Activated CD4-positive, alpha-beta T cell treated with anti-CD3 and anti-CD28 coated beads, Interleukin-2, Interleukin-4, amounts not matched to agents 100 ng/mL and 50 ng/mL, durations not matched to agents 16 hours and 8 hours (primary cell): ENCODE measurements at places on chromosomes 7 and 10.

DNA sequence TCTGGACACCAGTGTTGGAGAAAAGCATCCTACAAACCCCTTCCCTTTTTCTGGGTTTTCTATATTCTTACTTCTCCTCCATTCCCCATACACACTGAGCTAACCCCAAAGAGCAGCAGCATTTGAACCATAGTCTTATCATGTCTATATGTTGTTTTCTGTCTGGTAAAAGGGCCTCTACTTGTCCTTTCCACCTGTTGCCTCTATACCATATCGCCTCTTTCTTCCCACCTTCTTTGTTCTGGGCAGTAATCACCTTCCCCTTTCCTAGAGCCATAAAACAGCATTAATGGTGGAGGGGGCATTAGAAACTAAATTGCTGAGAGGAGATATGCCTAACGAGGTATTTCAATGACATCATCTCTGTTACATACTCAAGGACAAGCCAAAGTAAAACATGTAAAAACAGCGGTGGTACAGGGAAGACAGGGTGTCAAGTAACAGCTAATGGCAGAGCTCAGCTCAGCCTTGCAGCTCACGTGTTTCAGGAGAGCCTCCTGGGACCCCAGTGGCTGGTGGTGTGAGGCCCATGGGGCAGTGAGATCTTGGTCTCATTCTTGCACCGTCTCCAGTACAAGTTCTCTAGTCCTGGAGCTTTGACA, 20.6 kb downstream of the NPY start:
- no peak for DNase-seq

DNA sequence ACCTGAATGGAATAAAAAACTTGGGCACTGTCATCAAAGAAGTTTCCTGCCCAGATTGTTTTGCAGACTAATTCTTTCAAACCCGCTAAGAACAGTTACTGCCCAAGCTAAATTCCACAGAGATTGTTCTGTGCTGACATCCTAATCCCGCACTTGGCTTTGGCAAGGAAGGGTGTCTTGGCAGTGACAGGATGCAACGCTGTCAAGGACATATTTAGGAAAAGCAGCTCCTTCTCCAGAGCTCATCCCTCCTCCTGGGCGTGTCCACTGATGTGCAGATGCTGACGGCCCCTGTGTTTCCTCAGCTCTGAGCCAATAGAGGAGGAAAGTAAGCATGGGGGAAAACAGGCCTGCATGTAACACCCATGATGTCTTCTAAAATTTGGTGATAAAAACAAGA, 74.2 kb downstream of the EEPD1 start:
- DNase-seq = no peak

DNA sequence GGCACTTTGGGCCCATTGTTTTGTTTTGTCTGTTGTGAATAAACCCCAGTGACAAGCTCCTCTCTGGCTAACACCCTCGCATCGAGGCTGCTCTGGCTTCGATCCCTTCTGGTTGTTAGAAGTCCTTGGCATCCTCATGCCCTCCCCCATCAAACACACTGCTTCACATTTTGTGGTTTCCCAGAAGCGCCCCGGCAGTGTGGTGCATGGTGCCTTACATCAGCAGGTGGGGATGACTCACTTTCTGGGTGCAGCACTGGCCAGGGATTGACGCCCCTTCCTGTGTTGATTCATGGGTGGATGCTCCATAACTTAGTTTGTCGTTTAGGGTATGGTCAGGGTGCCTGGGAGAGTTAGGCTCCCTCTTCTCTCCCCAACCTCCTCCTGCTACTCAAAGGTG, 51.4 kb downstream of the PLPP4 start:
- DNase-seq = peak; percentile 14

- DNase-seq = no peak
Measured at GRCh38 chr7:154579711-154580110, 423.2 kb downstream of the PAXIP1 start.

DNA sequence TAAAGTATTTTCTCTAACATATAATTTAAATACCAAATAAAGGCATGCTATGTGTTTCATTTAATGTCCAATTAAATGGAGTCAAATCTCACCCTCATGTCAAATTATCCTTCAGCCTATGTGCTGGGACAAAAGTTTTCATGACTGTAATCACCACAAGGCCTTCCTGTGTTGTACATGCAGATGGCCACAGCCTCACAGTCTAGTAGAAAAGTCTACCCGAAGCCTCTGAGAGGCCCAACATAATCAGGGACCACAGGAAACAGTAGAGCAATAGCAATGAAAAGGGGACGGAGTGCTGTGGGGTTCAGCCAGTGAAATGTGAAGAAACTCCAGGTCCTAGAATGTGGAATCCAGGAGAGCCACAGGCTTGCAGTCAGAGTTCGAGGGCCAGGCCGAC, 140.2 kb upstream of the KLF6 start:
- DNase-seq = no peak
